ENCODE measurements at places on chromosomes 11 and 22.

GRCh38 chr11:35011389-35011788 lies 95.0 kb downstream of the PDHX start:
- no peak for DNase-seq

DNA sequence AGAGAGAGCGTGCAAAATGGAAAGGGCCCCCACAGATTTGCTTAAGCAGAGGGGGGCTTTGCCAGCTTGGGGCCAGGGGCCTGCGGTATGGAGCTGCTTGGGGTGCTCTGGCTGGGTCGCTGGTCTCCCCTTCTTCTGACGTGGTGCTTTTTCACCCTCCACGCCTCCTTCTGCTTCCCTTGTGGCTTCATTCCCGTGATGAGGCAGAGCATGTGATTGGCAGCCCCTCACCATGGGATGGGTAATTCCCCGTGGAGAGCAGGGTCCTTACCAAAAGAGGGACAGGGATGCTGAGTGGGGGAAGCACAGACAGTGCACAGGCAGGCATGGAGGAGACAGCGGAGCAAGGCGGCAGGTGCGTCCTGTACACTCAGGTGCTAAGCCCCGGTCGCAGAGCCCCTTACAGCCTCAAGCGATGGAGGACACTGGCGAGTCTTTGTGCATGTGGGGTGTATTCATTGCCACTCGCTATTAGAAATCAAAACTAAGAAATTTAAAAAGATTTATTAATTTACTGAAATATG lies 19.9 kb upstream of the GRAMD4 start:
- DNase-seq, result no peak

DNA sequence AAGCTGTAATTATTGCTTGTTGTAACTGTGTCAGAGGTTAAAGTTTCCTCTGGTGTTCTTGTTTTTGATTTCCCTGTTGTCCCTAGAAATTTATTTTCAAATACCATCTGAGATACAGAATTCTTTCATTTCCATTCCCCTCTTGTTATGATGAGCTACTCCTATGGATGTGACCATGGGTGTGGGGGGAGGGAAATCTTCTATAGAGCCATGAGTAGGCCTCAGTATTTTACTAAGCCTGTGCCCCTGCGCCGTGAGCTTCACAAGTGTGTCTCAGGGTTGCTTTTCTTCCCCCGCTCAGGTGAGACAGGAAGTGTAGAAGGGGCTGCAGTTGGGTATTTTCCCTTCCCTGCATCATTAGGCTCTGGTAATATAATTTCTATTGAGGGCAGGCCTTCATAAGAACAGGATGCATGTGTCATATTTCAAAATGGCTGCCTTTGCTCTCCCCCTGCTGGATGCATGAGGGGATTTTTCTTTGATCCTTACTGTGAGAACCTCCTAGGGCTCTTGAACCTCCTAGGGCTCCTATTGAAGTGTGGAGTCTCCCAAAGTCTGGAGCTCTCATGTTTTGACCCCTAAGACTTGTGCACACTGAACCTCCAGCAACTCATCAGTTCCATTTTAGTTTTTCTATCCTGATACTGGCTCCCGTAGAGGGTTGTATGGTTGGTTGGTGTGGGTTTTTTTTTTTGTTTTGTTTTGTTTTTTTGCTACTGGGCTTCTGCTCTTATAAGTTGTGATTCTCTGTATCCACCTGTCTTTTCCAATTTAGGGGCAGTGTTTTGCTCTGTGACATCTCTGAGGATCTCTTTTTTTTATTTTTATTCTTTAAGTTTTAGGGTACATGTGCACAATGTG lies 658.2 kb downstream of the NTM start:
- no peak for DNase-seq

DNA sequence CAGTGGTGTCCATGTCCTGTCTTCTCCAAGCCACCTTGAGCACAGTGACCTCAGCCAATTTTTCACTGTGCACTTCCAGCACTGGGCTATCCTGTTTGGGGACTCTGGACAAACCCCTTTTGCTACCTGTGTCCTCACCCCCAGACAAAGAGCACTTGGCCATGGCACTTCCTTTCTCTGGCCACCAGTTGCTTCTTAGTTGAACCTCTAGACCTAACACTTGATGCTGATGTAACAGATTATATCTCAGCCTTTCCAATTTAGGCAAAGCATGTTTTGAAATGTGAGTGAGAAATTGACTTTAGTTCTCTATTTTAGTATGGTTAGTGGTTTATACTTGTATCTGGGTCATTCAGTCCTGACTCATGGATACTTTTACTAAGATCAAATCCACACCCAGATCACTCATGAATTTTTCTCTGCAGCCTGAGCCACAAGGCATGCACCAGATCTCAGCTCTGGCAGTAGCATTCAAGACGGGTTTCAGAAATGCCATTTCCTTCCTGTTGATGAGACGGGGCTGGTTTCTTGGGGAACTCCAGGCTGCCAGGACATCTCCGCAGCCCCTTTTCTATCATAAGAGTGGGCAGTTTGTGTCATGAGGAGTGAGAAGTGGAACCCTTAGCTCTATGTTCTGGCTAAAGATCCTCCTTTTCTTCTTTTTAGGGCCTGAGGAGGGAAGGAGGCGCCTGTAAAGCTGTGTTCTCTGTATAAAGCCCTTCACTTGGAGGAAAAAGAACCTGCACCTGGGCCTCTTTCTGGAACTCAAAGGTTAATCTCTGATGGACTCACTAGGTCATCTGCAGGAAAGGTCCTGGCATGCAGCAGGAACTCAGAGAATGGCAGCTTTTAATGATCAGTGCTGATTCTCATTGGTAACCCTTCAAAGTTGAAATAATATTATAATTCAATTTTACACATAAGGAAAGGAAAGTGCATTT lies 185.6 kb upstream of the TENM4 start:
- no peak for DNase-seq

DNA sequence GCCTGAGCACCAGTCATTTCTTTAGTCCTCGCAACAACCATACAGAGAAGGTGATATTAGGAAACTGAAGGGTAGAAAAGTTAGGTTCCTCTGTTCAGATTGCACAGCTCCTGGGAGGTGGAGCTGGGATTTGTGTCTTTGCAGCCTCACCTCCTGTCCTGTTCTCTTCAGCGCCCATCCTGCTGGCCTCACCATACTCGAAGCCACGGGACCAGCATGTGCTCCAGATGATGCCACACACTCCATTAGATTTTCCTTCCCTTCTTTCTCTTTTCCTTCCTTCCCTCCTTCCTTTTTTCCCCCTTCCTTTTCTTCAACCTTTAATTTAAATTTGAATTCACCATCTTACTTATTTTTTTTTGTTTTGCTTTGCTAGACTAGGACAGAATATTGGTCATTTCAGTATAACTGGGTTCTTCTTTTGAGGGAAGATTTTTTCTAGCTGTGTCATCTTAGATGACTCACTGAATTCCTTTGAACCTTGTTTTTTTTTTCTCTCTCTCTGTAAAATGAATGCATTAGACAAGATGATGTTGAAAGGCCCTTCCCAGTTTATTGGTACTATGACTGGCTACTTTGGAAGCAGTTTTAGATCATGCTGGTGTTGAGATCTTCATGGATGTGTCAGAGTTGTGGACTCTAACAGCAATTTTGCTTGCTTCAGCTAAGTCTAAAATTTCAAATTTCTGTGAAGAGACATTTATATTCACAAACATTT lies 662.5 kb upstream of the TENM4 start:
- DNase-seq, result no peak

GRCh38 chr22:50312371-50312770 lies 4.9 kb upstream of the PLXNB2 start:
- DNase-seq, result no peak

DNA sequence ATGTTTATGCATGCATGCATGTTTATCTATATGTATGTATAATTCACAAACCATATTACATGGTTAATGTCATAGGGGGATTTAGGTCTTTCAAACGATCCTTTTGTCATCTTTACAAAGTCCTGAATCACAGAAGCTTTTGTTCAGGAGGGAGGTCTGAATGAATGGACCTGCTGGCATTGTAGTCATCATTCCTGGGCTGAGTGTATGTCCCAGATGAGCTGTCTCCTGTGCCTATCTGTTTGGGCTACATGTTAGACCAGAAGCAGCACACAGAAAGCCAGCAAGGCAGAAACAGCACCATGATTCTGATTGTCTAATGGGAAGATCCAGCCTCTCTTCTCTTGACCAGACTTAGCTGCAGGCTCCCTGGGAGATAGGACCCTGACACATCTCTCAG lies 69.5 kb downstream of the ADM start:
- DNase-seq, result no peak

DNA sequence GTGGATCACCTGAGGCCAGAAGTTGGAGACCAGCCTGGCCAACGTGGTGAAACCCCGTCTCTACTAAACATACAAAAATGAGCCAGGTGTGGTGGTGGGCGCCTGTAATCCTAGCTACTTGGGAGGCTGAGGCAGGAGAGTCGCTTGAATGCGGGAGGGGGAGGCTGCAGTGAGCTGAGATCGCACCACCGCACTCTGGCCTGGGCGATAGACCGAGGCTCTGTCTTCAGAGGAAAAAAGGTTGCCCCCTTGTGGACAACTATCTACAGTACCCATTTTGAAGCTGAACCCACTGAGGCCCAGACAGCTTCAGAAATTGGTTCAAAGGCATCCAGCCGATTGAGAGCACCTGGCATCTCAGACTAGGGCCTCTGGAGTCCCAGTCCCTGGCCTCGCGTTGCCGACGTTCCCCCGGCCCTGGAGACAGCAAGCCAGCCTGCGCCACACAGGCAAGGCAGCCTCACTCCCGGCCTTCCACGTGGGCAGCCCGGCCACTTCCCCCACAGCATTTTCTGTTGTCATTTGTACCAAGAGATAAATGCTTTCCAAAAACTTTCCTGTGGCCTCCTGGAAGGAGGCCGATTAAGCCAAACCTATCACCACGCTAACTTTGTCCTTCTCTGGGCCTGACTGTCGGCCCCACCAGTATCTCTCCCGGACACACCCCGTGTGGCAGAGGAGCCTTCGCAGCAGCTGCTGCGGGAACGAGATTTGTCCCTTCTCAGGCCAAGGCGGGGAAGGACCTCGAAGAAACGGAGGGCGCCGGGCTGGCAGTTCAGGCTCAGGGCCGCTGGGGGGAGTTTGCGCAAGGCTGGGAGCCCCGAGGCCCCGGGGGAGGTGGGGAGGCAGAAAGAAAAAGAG lies 82.8 kb downstream of the FLI1 start:
- no peak for DNase-seq

DNA sequence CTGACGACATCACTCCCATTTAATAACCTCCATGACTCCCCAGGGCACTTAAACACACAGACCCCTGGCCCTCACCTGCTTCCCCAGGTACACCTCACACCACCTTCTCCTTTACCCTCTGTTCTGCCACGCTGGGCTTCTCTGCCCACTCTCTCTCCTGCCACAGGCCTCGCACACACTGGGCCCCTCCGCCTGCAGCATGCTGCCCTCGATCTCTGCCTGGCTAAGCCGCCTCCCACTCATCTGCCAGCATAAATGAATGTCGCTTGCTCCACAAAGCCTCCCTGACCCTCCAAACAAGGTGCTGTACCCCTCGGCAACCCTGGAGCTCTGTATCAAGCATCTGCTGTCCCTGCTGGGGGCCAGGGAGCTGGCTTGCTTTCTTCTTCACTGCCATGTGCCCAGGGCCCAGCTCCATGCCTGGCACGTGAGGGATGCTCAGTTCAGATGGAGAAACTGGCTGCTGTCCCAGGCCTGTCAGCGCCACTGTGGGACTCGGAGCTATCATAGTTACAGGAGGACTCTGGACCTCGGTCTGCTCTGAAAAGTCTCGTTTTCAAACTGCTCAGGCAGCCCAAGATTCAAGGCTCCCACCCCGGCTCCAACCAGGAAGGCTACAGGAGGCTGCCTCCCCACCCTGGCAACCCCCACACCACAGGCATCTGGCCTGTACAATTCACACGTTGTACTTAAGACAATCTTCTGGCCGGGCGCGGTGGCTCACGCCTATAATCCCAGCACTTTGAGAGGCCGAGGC lies 11.9 kb downstream of the TTLL1 start:
- DNase-seq, result no peak

GRCh38 chr11:109612496-109612895 lies 190.5 kb downstream of the C11orf87 start:
- no peak for DNase-seq

DNA sequence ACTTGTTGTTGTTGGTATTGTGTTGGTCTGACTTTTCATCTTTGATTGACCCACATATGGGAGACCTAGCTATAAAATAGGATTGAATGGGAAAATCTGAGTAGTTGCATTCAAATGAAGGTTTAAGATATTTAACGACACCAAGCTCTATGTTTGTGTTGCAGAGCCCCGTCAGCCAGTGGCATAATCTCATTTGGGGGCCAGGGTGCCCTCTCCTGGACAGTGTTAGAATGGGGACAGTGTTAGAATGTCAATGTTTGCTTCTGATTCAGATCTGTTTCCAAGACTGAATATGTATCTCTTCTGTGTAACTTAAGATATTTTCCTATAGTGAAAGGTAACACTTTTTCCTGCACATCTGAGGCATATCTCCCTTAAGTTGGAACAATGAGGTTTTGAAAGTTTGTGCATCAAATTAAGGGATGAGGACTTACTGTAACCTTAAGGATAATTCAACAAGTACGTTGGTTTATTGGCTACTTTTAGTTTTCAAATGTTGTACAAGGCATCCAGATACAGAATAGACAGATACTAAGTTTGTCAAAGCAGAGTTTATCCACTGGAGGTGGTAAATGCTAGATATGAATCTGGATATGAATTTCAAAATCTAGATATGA lies 5.3 kb upstream of the OR52M1 start:
- DNase-seq, result peak; percentile 18

DNA sequence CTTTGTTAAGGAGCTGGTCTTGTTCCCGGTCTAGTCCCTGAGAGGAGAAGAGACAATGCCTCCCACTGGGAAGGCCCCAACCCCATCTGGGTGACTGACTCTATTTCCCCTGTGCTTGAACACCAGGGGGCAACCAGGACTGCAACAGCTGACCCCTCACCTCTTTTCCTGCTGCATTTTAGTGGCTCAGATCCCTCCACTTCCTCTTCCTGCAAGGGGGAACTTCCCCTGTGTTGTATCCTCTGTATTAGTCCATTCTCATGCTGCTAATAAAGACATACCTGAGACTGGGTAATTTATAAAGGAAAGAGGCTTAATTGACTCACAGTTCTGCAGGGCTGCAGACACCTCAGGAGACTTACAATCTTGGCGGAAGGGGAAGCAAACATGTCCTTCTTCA lies 84.3 kb upstream of the LMO1 start:
- no peak for DNase-seq

DNA sequence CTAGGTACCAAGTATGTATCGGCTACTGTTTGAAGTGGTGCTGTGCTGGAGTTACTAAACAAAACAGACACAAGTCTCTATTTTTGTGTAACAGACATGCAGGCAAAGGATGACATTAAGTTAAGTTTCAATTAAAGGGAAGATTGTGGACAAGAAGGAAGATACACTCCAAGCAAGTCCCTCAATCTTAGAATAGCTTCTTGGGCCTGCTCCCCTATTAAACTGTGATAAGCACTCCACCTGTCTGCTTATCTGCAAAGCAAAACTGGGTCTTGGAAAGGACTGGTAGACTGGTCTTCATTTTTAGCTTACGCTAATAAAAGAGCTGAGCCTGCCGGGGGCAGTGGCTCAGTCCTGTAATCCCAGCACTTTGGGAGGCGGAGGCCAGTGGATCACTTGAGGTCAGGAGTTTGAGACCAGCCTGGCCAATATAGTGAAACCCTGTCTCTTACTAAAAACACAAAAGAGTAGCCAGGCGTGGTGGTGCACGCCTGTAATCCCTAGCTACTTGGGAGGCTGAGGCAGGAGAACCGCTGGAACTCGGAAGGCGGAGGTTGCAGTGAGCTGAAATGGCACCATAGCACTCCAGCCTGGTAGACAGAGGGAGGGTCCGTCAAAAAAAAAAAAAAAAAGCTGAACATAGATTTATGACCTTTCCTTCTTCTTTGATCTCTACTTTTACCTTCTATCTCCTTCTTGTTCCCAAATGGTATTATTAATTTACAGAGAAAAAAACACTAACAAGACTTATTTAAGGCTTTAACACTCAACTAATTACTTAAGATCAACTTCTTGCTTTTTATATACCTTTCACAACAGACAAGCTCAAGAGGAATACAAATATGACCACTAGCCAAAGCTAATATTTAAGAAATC lies 4.1 kb downstream of the DDX17 start:
- no peak for DNase-seq
